Muscle of leg (tissue), 16 donors: ENCODE measurements at places on chromosomes 16 and 17. TPM values are rescaled to one million over a fixed set of nuclear protein-coding genes. Genes with fewer than 3 reads are reported as not detected.
A peak's percentile ranks its signal among the peaks of the same experiment; 100 is the strongest.

DNA sequence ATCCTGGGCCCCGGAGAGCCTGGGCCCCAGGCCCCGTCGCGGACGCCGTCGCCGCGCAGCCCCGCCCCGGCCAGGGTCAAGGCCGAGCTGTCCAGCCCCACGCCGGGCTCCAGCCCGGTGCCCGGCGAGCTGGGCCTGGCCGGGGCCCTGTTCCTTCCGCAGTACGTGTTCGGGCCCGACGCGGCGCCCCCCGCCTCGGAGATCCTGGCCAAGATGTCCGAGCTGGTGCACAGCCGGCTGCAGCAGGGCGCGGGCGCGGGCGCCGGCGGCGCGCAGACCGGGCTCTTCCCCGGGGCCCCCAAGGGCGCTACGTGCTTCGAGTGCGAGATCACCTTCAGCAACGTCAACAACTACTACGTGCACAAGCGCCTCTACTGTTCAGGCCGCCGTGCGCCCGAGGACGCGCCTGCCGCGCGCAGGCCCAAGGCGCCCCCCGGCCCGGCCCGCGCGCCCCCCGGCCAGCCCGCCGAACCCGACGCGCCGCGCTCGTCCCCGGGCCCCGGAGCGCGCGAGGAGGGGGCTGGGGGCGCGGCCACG lies 36.8 kb upstream of the ZC3H18 start:
- DNase-seq = peak; percentile 69

DNA sequence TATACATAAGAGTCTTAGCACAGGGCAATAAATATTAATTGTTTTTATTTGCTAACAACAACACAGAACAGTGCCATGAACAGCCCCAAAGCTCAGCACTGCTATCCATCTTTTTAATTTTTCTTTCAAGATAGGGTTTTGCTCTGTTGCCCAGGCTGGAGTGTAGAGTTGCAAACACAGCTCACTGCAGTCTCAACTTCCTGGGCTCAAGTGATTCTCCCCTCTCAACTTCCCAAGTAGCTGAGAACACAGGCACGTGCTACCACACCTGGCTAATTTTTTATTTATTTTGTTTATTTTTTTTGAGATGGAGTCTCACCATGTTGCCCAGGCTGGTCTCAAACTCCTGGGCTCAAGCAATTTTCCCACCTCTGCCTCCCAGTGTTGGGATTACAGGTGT lies 47.6 kb upstream of the AKAP1 start:
- DNase-seq = no peak

DNA sequence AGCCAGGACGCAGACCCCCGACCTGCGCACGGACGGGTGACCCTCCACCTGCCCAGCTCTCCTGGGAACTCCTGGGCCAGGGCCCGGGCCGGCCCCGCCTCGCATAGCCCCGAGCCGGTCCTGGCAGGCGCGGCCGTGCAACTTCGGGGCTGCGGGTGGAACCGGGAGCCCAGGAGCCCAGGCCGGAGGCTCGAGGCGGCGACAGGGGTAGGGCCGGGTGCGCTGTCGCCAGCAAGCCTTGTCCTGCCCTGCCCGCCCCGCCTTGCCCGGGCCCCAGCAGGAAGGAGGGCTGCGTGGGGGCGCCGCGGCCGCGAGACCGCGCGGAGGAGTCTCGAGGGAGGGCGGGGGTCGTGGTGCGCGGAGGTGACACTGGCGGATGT lies 408 bp downstream of the LMF1 start:
- no peak for DNase-seq

DNA sequence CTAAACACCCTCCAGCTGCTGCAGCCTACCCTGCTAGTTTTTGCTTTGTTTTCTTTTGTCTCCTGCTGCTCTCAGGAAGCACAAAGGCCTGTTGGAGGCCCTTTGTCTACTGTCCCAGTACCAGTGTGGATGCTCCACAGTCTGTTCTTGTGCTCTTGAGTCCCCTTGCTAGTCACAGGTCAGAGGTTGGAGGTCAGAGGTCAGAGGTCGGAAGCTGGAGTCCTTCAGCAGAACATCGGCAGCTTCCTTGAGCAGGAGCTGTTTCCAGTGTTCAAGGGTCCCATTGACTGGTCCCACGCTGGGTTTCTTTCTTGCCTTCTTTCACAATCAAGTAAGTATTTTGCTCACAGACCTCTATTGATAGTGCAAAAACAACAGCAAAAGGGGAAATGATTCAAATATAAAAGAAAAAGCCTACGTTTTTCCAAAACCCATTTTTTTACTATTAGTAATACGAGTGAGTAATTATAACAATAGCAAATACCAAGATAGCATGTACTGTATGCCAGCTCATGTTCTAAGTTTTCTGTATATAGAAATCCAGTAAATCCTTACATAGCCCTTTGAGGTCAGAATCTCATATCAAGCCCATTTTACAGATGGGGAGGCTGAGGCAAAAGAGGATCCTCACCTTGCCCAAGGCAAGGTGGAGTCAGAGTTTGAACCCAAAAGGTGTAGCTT lies 10.9 kb upstream of the IL34 start:
- no peak for DNase-seq

- DNase-seq = no peak
Observed at GRCh38 chr16:68179855-68180254, 56.1 kb downstream of the ESRP2 start.

DNA sequence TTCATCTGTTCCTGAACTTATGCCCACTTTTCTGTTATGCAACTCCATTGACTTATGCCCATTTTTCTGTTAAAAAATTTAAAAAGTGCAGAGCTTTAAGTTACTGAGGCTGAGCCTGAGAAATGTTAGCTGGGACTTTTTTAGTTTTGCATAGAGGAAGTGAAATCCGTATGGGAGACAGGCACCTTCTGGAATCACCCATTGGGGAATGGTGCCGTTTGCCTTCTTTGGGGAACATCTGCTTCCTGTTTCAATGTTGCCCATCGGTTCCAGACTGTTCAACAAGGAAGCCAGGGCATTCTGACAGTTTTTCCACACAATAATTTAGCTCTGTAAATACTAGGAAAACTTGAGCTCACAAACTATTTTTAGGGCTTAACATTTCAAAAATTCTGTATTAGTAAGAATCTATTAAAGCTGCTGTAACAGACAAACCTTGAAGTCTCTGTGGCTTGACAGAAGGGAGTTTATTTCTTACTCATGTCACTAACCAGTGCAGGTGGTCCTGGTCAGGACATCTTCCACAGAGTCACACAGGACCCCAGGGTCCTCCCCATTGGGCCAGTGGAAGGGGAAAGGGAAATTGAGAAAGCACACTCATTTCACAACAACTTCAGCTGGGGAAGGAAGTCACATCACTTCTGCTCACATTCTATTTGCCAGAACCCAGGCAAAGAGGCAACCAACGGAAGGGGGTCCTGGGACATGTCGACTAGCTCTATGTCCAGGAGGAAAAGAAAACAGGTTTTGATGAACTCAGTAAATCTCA lies 17.2 kb downstream of the PRKCB start:
- peak; percentile 39 for DNase-seq

- DNase-seq = no peak
Observed at GRCh38 chr17:59492091-59492451, 73.3 kb upstream of the DHX40 start.

GRCh38 chr16:4640572-4641305 lies 16.1 kb downstream of the MGRN1 start:
- no peak for DNase-seq

GRCh38 chr16:65294165-65294564 lies 172.3 kb upstream of the CDH11 start:
- DNase-seq = no peak

- DNase-seq = peak; percentile 64
Observed at GRCh38 chr16:53766304-53767016, 62.5 kb downstream of the FTO start.

Gene IRF8
- total RNA-seq = 7.0 TPM
